Endothelial cell (in vitro differentiated cells): ENCODE measurements at places on chromosomes 3 and 15. TPM values are rescaled to one million over a fixed set of nuclear protein-coding genes. Genes with fewer than 3 reads are reported as not detected.
A peak's percentile ranks its signal among the peaks of the same experiment; 100 is the strongest.

- H3K27ac ChIP-seq = no peak overlapping the region
- peaks cover 2% of the 10 kb centered on the region for H3K4me1 ChIP-seq
- H3K36me3 ChIP-seq = peaks cover 51% of the 10 kb centered on the region
These were observed 122.5 kb downstream of the TJP1 start for GRCh38 chr15:29699791-29700190.

GRCh38 chr15:32738666-32739065 is 20.9 kb downstream of the GREM1 start:
- no peaks in the 10 kb centered on the region for H3K36me3 ChIP-seq
- H3K4me1 ChIP-seq = no peaks in the 10 kb centered on the region
- no peak for DNase-seq
- H3K4me3 ChIP-seq = no peak overlapping the region
- no peak overlapping the region for H3K27ac ChIP-seq

DNA sequence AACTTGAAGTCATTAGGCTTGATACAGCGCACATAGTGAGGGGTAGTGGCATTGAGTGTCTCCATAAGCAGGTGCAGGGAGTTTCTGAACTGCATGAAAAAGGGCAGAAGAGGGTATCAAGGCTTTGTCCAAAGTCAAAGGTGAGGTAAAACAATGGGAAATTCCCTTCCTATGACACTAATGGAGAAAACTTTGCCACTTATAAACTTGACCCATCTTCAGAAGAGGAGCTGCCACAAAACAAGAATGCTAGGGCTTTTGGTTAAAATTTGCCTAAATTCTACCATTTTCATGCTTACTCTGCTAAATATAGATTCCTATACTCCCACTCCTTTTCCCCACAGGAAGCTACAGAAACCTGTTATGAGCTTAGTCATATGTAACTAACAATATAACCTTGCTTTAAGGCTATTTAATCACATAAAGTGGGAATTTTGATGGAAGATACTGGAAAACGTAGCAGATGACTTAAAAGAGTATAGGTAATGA is 87.5 kb upstream of the MYO5C start:
- no peaks in the 10 kb centered on the region for H3K27me3 ChIP-seq
- H3K4me1 ChIP-seq = no peaks in the 10 kb centered on the region
- H3K36me3 ChIP-seq = no peaks in the 10 kb centered on the region
- H3K4me3 ChIP-seq = no peak overlapping the region
- no peak for DNase-seq
- H3K27ac ChIP-seq = no peak overlapping the region

DNA sequence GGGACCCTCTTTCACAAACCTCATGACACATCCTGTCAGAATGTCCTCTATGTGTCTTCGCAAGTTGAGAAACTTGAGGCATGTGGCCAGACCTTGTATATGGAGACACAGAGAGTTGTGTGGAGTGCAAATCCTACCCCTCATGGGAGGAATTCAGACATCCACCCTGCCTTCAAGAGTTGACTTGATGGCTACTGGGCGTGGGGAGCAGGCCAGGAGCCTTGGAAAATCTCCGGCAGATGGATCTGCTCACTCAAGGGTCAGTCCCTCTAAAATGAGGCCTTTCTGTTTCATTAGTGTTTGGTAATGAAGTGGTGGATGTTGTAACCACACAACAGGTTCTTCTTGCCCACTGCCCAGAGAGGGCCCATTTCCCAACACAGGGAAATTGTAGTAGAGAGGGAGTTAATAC is 79.0 kb downstream of the ASB7 start:
- peaks cover 8% of the 10 kb centered on the region for H3K36me3 ChIP-seq
- no peak overlapping the region for H3K27ac ChIP-seq
- no peak for DNase-seq
- H3K4me1 ChIP-seq = no peaks in the 10 kb centered on the region

DNA sequence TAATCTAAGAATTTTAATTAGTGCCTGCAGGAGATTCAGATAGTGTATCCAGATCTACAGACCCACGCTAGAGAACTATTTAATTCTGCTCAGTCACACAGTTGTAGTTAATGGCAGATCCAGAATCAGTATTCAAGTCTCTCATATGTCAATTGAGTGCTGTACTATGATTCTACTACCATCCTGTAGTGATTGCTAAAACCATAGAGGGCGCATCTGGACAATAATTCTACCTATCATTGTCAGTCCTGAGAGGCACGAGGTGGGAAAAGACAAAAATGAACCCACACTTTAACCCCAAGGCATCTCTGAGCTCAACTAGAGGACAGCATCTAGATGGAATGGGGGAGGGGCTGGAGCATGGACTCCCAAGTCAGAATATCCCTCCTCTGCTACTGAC is 22.7 kb downstream of the DHX36 start:
- no peak overlapping the region for H3K27ac ChIP-seq
- H3K27me3 ChIP-seq = no peaks in the 10 kb centered on the region

GRCh38 chr3:74447221-74447620 is 167.2 kb downstream of the CNTN3 start:
- H3K4me1 ChIP-seq = peaks cover 5% of the 10 kb centered on the region
- H3K27ac ChIP-seq = no peak overlapping the region
- no peak overlapping the region for H3K4me3 ChIP-seq

DNA sequence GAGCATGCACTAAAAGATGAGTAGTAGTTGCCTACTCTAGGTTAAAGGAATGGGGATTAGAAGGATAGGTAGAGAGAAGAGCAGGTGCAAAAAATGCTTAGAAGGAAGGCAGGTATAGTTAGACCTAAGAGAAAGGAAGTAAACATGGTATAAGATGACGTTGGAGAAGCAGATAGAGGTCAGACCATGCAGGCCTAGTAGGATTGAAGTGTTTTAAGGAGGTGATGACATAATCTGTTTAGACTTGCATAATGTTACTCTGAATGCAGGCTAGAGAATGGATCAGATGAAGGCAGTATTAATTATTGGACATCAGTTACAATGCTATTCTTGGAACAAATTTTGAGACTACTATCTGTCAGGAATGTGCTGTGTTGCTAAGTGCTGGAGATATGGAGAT is 11.1 kb upstream of the ECT2 start:
- no peak overlapping the region for H3K27ac ChIP-seq
- no peaks in the 10 kb centered on the region for H3K4me1 ChIP-seq
- no peaks in the 10 kb centered on the region for H3K36me3 ChIP-seq
- no peak for DNase-seq

GRCh38 chr3:112474796-112475195 is 24.5 kb downstream of the BTLA start:
- no peaks in the 10 kb centered on the region for H3K27me3 ChIP-seq
- H3K36me3 ChIP-seq = no peaks in the 10 kb centered on the region
- peaks cover 18% of the 10 kb centered on the region for H3K4me1 ChIP-seq
- H3K4me3 ChIP-seq = no peak overlapping the region

GRCh38 chr3:143375698-143376097 is 256.1 kb downstream of the CHST2 start:
- no peak for DNase-seq
- peaks cover 1% of the 10 kb centered on the region for H3K27me3 ChIP-seq
- no peak overlapping the region for H3K4me3 ChIP-seq
- H3K4me1 ChIP-seq = no peaks in the 10 kb centered on the region
- H3K27ac ChIP-seq = no peak overlapping the region
- no peaks in the 10 kb centered on the region for H3K36me3 ChIP-seq

GRCh38 chr15:68730471-68730919 is 90.2 kb downstream of the ANP32A start:
- H3K27me3 ChIP-seq = no peaks in the 10 kb centered on the region
- H3K4me3 ChIP-seq = no peak overlapping the region
- DNase-seq = peak; percentile 47
- no peak overlapping the region for H3K27ac ChIP-seq
- peaks cover 42% of the 10 kb centered on the region for H3K4me1 ChIP-seq
- peaks cover 3% of the 10 kb centered on the region for H3K36me3 ChIP-seq

DNA sequence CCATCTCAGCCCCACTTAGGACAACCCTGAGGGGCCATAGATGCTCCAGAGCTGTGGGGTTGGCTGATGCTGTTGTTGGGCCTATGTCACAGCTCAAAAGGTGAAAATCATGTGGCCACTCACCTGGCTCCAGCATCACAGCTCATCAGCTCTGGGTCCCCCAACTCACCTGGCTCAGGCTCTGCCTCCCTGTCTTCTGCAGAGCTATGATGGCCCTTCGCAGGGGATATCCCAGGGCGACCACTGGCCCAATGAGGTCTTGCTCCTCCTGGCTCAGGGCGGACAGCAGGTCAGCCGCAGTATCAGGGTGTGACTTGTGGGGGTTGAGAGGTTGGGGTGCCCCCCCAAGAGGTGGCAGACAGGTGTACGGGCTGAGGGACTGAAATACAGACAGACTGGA is 15.7 kb downstream of the UBAP1L start:
- no peak overlapping the region for H3K27ac ChIP-seq
- H3K4me3 ChIP-seq = no peak overlapping the region
- DNase-seq = no peak
- peaks cover 8% of the 10 kb centered on the region for H3K4me1 ChIP-seq

DNA sequence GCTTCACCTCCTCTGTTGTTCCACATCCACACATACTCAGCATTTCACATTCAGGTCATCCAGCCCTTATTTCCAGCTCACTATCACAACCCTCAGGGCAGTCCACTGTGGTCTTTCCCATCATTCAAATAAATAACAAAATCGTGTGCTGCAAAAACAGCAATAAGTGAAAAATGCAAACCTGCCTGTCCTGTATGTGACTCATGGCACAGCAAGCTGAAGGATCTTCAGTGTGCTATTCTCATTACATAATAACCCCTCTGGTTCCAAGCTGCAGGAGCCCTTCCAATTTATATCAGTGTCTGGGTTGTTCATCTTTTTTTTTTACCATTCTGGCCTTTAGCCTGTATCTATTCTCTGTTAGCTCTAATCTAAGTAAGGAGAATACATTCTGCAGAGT is 185.3 kb upstream of the UBE2E2 start:
- no peak for DNase-seq
- no peaks in the 10 kb centered on the region for H3K4me1 ChIP-seq
- H3K27ac ChIP-seq = no peak overlapping the region
- no peaks in the 10 kb centered on the region for H3K27me3 ChIP-seq
- H3K4me3 ChIP-seq = no peak overlapping the region

DNA sequence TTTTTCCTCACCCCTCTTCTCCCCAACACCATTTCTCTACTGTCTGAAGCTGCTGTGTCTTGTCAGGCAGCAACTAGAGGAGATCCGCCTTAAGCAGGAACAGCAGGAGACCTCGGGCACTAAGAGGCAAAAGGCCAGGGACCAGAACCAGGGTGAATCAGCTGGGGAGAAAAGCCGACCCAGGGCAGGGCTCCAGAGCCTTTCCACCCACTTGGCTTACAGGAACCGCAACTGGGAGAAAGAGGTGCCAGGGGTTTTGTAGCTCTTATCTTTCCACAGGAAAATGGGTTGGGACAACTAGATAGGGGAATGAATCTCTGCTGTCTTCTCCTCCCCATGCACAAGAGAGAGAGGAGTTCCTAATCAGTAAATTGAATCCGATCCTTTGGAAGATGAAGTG is 3.0 kb upstream of the NGRN start:
- peaks cover 27% of the 10 kb centered on the region for H3K4me1 ChIP-seq
- no peak for DNase-seq
- peaks cover 4% of the 10 kb centered on the region for H3K36me3 ChIP-seq
- peaks cover 12% of the 10 kb centered on the region for H3K27me3 ChIP-seq
- no peak overlapping the region for H3K4me3 ChIP-seq
- H3K27ac ChIP-seq = no peak overlapping the region

GRCh38 chr15:66655997-66656396 is 46.0 kb upstream of the SMAD6 start:
- no peaks in the 10 kb centered on the region for H3K36me3 ChIP-seq
- H3K27me3 ChIP-seq = peaks cover 11% of the 10 kb centered on the region
- H3K4me1 ChIP-seq = peaks cover 35% of the 10 kb centered on the region
- H3K4me3 ChIP-seq = no peak overlapping the region

- DNase-seq = no peak
- H3K4me1 ChIP-seq = no peaks in the 10 kb centered on the region
- no peaks in the 10 kb centered on the region for H3K36me3 ChIP-seq
- H3K4me3 ChIP-seq = no peak overlapping the region
- H3K27me3 ChIP-seq = peaks cover 1% of the 10 kb centered on the region
These were observed 217.0 kb downstream of the TLE3 start for GRCh38 chr15:69880571-69881301.

NDN gene
- total RNA-seq = 54.7 TPM

CLDN18 gene
- total RNA-seq = not detected

CPA3 gene
- total RNA-seq = not detected
